ENCODE measurements at places on chromosomes 7 and 10.

DNA sequence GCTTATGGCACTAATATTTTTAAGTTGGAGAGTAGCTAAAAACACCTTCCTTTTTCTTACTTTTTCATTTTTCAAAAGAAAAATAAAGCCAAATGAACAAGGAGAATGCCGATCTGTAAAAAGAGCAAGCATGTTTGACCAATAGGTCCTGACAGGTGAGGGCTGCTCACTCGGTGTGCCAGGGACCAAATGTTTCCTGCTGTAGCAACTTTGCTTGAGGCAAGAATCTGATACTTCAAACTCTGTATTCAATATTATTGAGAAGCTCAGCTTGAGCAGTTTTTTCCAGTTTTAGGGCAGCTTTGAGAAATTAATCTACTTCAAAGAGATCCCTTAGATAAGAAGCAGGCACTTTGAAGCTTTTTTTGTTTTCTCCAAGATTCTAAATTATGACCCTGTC is 298.1 kb downstream of the BICC1 start:
- DNase-seq: no peak

DNA sequence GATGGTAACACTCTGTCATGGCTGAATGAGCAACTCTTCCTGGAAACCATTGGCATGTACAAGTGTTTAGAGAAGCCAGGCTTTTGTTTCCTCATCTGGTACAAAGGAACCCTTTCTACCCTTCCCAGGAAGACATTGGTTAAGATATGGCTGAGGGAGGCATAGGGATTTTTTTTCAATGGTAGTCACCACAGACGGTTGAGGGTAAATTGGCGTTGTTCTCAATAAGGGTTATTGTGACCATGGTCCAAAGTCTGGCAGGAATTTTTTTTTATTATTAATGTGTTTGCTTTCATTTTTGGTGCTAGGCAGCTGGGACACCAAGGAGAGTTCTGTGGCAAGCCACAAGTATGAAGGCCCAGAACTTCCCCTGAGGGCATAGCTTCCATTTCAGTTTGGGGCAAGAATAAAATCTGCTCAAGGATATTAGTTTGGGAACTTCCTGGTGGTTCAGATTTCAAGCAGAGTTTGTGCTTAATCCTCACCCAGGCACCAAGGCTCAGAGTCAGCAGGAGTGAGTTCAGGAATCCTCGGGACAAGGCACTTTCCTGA is at the start of gene PLEKHS1:
TSS of gene PLEKHS1 (plus strand) at position 502 of the 552 bp plus-strand sequence. CDS start 3,596 bp downstream, outside the sequence.
- no peak for DNase-seq

DNA sequence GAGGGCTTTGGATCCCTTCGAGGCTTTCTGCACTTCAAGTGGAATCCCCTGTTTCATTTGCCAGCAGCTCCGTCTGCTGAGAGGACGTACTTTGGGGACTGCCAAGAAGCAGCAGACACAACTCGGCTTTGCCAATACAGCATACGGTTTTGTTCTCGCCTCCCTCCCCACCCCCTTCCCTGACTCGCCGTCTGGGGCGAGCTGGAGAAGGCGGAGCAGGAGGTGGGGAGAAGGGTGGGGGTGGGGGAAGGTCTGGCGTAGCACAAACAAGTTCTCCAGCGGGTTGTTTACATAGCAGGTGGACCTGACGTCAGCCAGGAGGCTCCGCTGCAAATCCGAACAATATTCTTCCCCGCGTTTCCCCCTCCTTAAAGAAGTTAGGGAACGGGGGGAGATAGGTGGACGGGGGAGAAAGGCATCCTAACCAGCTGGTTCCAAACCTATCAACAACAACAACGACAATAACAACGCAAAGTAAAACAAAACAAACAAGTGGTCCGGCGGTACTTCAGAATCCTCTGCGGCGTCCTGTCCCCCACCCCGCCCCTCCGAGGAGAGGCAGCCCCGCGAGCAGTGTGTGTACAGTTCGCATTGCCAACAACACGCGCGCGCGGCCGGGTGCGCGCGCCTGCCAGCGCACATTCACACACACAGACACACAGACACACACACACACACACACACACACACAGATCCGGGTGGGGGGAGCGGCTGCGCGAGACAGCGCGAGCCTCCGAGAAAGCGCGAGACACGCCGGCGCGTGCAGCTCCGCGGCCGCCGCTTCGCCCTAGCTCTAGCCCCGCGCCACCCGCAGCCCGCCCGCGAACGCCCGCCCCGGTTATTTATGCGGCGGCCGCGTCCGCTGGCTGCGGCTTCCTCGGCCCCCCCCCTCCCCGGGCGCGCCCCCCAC is 167.0 kb upstream of the PPP1R3A start:
- DNase-seq: peak; percentile 12

- no peak for DNase-seq
These were observed 125.4 kb downstream of the EVX1 start for GRCh38 chr7:27367933-27368549.

DNA sequence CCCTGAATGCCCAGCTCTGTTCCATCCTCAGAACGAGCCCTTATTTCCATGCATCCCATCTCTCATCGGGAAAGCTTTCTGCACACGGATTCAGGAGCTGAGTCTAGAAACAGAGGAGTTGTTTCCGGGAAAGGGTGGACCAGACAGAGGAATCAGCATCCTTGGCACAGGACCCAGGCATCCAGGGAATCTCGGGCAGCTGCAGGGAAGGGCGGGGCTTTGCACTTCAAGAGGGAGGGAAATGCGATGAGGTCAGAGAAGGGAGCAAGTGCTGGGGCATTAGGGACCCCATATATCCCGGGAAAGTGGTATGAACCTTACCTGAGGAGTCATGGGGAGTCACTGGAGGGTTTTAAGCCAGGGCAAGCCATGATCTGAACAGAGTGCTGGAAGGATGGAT is 68.5 kb downstream of the NPTX2 start:
- no peak for DNase-seq

- no peak for DNase-seq
These were observed 868.0 kb downstream of the KCNMA1 start for GRCh38 chr10:76769582-76769981.

DNA sequence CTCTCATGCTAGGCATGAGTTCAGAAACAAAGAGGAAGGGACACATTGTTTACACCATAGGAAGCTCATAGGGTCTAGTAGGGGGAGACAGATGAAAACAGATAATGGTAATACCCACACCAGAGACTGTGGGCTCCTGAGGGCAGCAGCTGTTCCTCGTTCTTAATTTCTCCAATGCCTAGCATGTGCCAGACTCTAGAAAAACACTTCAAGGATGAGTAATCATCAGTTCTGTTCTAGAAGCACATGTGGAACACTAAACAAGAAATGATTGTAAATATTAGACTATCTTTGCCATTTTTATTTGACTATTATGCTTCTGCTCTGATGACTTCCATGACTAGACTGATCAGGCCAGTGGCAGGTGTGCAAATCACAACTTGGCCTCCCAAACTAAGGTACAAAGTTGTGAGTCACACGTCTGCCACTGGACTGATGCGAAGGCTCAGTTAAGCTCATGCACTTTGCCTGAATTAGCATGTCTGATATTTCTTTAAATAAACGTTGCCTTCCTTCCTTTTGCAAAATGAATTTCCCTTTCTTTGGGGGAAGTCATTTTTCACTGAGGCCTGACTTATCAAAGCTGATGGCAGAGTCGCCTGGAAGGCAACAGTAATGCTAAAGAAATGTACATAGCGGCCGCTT is 89.2 kb upstream of the FGL2 start:
- no peak for DNase-seq

DNA sequence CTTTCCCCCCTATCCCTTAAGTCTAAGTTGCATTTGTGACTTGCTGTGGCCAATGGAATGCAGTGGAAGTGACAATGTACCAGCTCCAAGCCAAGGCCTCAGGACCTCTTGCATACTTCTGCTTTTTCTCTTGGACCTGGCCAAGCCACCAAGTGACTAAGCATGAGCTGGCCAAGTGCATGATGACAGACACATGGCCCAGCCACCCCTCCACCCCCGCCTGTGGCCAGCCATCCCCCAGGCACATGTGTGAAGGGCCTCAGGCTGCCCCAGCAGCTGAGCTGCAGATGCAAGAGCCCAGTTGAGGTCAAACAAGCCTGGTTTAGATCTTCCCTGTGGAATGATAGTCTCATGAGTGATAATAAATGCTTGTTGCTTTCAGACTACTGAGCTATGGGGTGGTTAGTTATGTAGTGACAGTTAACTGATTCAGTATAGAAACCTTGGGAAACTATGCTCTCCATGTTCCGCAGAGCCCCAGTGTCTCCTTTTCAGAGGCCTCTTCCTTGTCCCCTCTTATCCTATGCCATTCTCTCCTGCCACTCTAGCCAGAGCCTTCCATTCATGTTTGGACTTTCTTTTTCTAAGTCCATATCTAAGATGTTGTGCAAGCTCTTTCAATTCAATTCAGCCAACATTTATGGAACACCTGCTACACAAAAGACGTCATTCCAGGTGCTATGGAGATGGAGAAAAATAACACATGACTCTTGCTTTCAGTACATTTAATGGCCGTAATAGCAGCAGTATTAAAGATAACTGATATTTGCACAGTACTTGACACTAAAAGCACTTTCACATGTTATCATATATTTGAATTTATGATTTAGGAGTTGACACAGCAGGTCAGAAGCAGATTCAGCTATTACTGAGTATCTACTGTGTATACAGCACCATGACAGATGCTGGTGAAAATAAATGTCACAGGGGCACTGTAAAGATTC is 55.5 kb upstream of the LOXL4 start:
- DNase-seq: no peak

DNA sequence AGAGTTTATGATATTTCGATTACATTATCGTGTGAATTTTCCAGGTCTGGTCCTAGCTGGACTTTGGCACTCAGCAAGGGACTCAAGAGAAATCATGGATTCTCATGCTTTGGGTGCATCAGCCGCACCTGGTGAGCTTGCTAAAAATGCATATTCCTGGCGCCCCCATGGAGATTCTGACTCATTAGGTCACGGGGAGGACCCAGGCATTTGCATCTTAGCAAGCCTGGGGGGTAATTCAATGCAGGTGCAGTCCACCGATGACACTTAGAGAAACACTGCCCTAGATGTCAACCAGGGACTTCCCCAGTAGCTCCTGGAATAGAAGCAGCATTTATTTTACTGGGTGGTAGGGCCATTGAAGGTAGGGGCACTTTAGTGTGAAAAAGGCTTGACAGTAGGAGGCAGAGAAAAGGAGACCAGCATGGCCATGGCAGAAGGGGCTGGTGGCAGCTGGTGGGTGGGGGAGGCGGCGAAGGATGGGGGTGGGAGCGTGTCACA is 29.9 kb upstream of the PDCD4 start:
- DNase-seq: no peak

DNA sequence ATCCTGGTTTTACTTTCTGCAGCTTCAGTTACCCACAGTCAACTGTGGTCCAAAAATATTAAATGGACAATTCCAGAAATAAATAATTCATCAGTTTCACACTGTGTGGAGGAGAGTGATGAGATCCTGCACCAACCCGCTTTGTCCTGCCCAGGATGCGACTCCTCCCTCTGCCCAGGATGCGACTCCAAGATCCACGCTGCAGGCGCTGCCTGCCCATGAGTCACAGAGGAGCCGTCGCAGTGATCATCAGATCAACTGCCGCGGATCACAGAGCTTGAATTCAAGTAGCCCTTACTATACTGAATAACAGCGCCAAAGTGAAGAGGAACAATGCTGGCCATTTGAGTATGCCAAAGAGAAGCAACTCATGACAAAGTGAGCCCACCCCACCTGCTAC is 61.5 kb downstream of the GRB10 start:
- DNase-seq: no peak

DNA sequence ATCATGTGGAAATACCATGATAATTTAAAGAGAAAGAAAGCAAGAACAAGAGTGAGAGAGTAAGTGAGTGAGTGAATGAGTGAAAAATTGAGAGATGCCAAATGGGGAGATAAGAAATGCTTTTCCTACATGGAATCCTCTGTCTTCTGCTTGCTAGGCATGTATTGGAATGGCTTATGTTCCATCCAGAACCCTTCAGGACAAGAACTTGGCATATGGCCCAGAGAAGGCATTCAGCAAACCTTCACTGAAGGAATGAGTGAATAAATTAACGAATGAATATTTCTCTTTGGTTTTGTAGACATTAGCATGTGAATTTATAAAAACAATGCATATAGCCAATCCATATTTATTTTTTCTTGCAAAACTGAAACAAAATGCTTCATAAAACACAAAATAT is 162.2 kb downstream of the LRRTM3 start:
- DNase-seq: no peak

DNA sequence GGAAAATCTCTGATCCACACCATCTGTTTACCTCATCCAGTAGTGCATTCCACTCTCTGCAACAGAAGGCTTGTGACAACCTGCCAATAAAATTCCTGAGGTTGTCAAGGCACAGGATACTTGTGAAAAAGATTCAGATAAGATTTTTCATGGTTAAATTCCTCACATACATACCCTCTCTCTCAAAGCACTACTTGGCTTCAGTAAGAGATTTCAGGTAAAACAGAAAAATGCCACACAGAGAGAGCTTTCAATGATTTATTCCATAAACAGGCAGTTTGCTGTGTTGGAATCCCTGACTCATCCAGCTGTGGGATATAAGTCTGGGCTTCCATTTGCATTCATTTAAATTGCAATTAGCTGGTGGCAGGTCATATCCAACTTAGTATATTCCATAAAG is 99.7 kb upstream of the CAV2 start:
- DNase-seq: no peak

DNA sequence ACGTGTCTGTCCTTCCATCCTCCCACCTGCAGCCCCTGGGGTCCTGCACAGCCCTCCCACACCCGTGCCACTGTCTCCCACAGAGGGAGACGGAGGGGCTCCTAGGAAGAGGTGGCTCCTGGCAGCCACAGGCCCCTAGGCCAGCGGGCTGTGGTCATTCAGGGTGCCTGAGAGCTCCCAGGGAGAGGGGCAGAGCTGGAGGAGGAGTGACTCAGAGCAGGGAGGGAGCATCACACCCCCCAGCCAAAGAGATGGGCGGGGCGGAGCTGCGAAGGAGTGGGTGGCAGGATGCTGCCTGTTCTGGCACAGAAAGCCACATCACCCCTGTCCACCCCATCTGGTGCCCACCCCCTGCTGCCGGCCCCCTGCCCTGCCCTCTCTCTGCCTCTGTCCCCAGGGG is 50.5 kb downstream of the STK32C start:
- peak; percentile 30 for DNase-seq

- DNase-seq: no peak
These were observed 650.7 kb downstream of the INHBA start for GRCh38 chr7:41052201-41052600.

DNA sequence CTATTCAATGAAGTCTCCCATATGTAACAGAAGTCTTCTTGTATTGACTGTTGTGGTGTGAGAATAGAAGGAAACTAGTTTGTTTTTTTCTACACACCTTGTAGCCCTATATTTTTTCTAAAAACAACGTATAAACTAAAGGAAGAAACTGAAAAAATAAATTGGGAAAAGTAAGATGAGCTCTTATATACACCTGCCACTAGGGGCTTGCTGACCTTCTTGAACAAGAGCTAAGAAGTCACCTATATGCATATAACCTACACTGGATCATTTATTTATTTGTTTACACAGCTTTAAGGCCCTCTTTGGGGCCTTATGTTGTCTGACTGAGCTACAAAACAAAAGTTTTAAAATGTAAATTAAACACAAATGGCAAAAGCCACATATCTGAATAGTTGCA is 383.0 kb downstream of the HPSE2 start:
- DNase-seq: no peak

DNA sequence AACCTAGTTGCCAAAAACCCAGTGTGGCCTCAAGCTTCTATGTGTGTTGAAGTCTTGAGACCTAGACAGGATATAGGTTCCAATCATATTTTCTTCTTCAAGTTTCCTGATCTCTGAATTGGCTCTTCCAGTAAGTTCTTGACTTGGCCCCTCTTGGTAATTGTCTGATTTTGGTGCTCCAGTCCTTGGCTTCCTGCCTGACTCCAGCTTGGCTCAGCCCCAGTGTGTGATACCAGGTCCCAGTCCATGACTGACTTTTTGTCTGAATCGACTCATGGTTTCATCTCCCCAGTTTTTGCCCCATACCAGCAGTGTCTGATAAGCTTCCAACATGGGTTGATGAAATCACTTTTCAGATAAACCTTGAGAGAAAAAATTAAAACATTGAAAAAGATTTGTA is 72.3 kb downstream of the FAS start:
- no peak for DNase-seq

Data from stimulated activated CD4-positive, alpha-beta T cell treated with anti-CD3 and anti-CD28 coated beads, Interleukin-2, amount 100 ng/mL, for 48 hours (primary cell).